ENCODE measurements at places on chromosomes 5 and 9.

DNA sequence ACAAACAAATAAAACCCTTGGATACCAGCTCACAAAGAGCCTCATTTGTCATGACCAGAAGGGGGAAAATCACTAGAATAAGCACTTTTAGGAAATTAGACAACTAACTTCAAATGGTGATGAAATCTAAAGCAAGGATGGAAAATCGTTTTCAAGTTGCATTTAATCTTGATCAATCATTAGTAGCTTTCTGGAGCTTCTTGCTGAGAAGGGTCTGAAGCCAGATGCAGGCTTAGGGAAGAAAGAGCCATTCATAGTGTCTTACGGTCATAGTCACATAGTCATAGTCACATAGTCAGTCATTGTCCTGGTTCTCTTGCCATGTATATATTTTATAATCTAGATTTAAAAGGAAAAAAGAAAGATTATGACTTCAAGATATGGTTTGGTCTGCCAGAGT, 610.5 kb downstream of the ACTL7B start:
- DNase-seq, result no peak

DNA sequence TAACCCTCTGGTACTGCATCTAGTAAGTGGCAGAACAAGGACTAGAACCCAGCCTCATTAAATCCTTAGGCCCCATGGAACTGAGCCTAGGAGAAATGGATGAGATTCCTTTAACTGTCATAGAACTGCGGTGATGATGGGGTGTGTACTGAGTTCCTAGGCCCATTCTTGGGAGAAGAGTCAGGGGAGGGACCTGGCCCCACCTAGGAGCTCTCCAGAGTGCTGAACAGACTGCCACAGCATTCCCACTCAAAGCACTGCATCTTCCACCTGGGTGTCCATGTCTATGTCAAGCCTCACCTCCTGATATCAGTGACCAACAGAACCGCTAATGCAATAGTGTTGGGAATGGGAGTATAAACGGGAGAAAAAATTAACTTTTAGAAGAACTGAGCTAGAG, 36.6 kb downstream of the TTLL11 start:
- no peak for DNase-seq

- DNase-seq, result no peak
Observed at GRCh38 chr5:8333977-8334376, 465.0 kb downstream of the MTRR start.

GRCh38 chr5:136065588-136065987, 36.8 kb downstream of the TGFBI start:
- no peak for DNase-seq

DNA sequence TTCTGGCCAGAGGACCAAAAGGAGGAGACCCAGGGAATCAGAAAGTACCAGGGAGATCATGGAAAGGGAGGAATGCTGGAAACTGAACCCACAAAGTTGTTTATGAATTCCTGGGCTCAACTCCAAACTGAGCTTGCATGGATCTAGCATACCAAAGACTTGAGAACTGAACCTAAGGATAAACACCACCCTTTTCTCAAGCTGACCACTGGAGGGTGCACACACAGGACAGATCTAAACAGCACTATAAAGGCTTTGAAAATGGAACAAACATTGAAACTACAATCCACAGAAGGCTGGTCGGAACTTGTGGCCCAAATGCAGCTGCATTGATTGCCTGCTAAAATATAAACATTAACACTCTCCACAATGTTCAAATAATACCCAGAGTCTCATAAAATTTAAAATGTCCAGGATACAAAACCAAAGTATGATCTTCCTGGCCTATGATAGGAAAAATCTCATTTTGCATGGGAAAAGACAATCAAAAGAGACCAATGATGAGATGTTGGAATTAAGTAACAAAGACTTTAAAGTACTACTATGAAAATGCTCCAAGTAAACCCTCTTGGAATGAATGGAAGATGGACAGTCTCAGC, 15.6 kb upstream of the IRF1 start:
- no peak for DNase-seq

- DNase-seq, result no peak
Observed at GRCh38 chr5:80240368-80240986, 15.4 kb downstream of the SERINC5 start.

GRCh38 chr5:155260798-155261197, 247.2 kb downstream of the KIF4B start:
- no peak for DNase-seq

GRCh38 chr5:135398855-135399793, at the start of gene MACROH2A1:
TSS of gene MACROH2A1 (minus strand) at chr5:135399231. CDS start at chr5:135389093, 10,138 bp downstream.
- DNase-seq, result peak; percentile 73

- peak; percentile 44 for DNase-seq
Observed at GRCh38 chr5:55172051-55172899, 702 bp downstream of the CDC20B start.

DNA sequence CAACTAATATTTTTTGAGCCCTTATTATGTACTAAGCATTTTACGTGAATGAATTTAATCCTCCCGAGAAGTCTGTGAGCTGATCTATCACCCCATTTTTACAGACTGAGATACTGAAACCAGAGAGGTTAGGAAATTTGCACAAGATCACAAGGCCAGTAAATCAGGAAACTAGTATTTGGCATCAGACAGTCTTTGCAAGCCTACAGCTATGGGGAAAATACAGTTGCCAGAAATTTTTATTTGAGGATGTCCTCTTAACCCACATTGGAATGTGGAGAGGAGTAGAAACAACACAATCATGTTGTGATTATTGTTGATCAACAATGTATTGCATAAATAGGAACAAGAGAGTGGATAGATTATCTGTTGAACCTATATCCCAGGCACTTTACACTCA, 2.3 kb upstream of the SLC46A2 start:
- no peak for DNase-seq

DNA sequence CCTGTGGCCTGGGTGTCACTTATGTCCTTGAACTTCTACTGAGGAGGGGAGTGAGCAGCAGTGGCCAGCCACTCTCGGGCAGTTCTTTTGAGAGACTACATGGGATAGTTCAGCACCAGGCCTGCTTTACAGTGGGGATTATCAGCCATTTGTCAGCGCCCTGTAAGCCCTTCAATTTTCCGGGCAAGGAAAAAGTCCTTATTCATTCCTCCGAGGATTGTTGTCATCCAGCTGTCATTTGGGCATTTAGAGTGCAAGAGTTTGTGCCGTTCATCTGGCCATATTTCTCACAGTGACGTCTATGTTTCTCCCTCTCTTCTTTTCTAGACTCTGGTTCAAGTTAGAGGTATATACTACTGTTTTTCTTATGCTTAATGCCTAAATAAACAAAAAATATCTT, 172.8 kb downstream of the TLE4 start:
- DNase-seq, result no peak

- DNase-seq, result no peak
Observed at GRCh38 chr9:99137225-99137624, 32.3 kb downstream of the TGFBR1 start.

GRCh38 chr5:174086751-174087150, 41.2 kb downstream of the NSG2 start:
- no peak for DNase-seq

DNA sequence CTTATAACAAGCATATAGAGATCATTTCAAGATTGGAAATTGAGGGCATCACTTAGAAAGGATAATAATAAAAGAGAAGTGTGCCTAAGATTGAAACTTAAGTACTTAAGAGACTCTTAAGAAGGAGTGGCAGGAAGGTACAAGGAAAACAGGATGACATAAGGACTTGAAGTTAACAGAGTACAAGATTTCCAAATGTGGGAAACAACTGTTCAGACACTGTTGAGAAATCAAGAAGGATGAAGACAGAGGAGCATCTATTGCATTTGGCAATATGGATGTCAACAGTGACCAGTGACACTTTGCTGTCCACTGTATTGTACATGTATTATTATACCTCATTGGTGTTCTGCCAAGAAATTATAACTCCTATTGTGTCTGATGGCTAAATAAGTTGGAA, 157.8 kb upstream of the PTGER4 start:
- DNase-seq, result no peak

- no peak for DNase-seq
Observed at GRCh38 chr5:152379331-152379730, 25.7 kb downstream of the NMUR2 start.

DNA sequence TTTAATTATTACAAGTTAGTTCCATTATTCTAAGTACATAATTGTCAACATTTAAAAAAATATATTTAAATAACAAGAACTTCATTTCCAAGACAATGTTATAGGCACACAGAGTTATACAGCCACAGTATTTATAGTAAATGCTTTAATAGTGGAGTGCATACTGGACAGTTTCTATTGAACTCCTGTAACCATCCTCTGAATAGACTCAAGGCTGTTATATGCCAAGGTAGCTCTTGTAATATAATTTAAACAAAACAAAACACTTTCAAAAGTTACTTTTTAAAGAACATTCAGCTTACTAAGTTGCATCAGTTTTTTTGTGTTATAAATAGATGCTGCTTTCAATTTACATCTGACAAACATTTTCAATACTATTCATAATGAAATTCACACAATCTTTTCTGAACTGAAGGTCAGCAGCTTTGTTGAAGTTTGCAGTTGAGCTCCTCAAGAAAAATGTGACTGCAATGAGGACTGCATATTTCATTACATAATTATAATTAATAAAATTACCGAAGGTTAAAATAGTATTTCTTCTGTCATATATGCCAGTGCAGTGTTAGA, 549.9 kb upstream of the CYLC2 start:
- no peak for DNase-seq

- DNase-seq, result no peak
Observed at GRCh38 chr5:40227931-40228330, 451.8 kb upstream of the PTGER4 start.

Data from T-cell (primary cell).